Activated CD4-positive, alpha-beta T cell treated with anti-CD3 and anti-CD28 coated beads, Interleukin-2, amount 10 ng/mL, durations not matched to agents 24 days and 14 days (primary cell): ENCODE measurements at places on chromosomes 2 and 18. TPM values are rescaled to one million over a fixed set of nuclear protein-coding genes. Genes with fewer than 3 reads are reported as not detected.

The CTLA4 gene
- 104 TPM in 2 replicates for total RNA-seq

The IL1F10 gene
- not detected in 2 replicates for total RNA-seq

The ZNF385B gene
- not detected in 2 replicates for total RNA-seq

The IL36RN gene
- not detected in 2 replicates for total RNA-seq

The MC4R gene
- not detected in 2 replicates for total RNA-seq

The GPR39 gene
- total RNA-seq, result not detected in 2 replicates

DNA sequence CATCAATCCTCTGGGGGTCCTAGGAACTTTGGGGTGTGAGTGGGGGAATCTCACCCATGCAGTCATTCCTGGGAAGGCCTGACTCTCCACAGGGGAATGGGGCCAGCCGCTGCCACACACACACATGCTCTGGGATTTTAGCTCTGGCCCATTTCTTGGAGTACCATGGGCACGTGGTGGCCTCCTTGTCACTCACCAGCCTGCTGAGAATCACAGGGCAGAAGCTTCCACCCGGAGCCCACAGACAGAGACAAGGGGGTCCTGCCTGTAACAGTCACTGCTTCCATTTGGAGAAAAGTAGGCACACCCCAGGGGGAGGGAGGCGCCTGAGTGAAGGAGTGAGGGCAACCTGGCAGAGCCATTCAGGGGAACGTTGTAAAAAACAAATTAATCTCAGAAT is 48.8 kb downstream of the TWIST2 start:
- DNase-seq, result no peak

DNA sequence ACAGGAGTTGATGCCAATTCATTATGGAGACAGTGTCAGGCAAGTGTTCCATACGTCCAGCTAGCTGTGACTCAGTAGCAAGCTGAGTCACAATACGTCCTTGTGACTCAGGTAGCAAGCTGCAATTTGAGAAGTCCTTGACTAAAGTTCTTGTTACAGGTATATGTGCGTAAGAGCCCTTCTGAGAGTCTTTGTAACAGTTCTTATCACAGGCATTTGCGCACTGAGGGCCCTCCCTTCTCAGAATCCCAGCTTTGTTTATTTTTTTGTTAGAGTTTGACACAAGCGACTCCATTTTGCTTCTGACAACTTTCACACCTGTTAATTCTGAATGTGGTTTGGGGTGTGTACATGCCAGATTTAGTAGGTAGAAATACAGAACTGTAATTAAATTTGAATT is 20.1 kb upstream of the ACMSD start:
- no peak for DNase-seq

DNA sequence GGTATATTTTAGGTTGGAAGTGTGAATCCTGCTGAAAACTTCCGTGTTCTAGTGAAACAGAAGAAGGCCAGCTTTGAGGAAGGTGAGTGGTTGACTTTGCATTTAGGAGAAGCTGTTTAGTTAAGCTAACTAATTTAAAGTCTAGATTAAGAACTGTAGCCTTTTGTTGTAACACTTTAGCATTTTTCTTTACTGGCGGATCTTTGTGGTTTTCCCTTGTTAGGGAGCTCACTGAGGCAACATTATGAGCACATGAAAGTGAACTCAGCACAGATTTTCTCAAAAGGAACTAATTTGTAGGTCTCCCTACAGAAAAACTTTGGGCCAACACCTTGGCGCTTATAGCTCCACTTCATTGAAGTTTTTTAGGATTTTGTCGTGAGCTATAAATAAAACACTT is 52.8 kb downstream of the XRCC5 start:
- no peak for DNase-seq

DNA sequence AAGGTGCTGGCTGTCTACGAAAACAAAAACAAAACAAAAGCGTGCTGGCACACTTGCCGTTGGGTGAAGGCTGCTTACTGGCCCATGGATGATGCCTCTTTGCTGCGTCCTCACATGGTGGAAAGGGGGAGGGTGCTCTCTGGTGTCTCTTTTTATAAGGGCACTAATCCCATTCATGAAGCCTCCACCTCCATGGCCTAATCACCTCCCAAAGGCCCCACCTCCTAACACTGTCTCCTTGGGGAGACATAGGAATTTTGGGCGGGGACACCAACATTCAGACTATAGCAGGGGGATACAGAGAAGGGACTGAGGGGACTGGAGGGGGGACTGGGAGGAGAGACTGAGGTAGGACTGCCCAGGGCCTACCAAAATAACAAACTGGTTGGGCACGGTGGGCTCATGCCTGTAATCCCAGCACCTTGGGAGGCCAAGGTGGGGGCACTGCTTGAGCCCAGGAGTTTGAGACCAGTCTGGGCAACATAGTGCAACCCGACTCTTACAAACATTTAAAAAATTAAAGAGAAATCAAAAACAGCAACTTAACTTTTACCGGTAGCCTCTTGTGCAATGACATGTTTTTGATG is 14.5 kb downstream of the PTMA start:
- DNase-seq, result no peak

GRCh38 chr2:144703852-144704708 is 184.2 kb upstream of the ZEB2 start:
- DNase-seq, result no peak

GRCh38 chr2:6671913-6672312 is 193.8 kb downstream of the CMPK2 start:
- DNase-seq, result no peak
